ENCODE measurements at places on chromosomes 2 and 18. TPM values are rescaled to one million over a fixed set of nuclear protein-coding genes. Genes with fewer than 3 reads are reported as not detected.
A peak's percentile ranks its signal among the peaks of the same experiment; 100 is the strongest.

GRCh38 chr2:192544371-192544955 lies 349.7 kb upstream of the TMEFF2 start:
- no peak for DNase-seq

DNA sequence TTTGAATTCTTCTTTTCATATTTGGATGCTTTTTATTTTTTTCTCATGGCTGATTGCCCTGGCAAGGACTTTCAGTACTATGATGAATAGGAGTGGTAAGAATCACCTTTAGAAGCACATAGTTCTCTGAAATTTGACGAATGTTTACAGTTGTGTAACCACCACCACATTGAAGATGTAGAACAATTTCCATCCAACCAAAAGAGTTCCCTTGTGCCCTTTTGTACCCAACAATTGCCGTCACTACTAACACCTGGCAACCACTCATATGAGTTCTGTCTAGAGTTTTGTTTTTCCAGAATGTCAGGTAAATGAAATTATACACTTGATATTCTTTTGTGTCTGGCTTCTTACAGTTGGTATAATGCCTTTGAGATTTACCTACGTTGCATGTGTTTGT lies 28.7 kb upstream of the SLC16A14 start:
- DNase-seq, result no peak

GRCh38 chr2:70192516-70192915 lies 1.7 kb upstream of the C2orf42 start:
- DNase-seq, result no peak

- no peak for DNase-seq
Measured at GRCh38 chr18:48609820-48610815, 71.3 kb downstream of the CTIF start.

- no peak for DNase-seq
Measured at GRCh38 chr2:234368861-234369261, 128.0 kb downstream of the ARL4C start.

Gene TRAF3IP1
- total RNA-seq, result 11.7 TPM

Gene CPS1
- 1.5 TPM for total RNA-seq

DNA sequence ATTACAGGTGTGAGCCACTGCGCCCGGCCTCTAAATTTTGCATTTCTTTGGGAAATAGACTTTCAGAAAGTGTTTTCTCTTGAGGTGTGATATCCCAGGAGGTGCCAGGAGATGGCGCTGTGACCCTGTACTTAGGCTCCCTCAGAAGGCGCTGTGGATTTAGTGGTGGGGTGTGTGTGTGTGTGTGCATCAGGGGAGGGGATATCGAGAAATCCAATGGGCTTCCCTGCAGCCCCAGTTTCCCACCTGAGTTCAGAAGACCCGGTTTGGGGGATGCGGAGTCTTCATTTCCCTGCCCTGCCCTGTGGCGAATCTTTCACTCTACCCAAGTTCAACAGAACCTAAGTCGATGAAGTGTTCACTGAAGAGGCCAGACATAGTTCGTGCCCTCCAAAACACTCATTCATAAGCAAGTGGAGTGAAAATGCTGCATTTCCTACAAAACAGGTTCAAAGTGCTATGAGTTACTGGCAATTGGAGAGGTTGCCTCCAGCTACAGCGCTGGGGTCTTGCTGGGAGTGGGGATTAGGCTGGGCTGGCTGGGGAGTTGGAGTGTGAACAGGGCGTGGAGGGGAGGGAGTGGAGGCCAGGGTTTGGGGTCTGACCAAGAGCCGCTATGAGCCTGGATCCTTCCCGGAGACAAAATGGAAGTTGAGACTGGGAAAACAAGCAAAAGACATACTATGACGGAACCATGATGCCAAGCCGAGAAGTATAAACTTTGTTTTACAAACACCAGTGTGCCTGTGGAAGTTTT lies 6.5 kb upstream of the WNT6 start:
- DNase-seq, result peak; percentile 69

DNA sequence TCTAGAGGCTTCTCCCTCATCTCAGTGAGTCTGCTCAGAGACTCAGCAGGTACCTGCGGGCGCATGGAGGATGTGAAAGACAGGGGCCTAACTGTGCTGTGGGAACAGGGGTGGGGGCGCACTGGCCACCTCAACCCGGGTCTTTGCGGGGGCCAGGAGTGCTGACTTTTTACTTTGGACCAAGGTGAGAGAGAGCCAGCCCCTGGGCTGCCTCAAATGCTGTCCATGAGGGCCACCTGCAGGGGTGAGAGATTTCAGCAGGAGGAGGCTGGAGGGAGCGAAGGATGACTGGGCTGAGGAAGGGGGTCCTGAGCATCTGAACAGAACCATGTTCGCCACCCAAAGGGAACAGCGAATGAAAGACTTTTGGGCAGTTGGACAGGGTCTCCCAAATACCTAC lies 129.4 kb downstream of the TNS1 start:
- no peak for DNase-seq

- no peak for DNase-seq
Measured at GRCh38 chr2:24704692-24705091, 88.5 kb downstream of the PTRHD1 start.

Gene NETO1
- not detected for total RNA-seq

- DNase-seq, result no peak
Measured at GRCh38 chr2:196481324-196481697, 158.2 kb upstream of the CCDC150 start.

DNA sequence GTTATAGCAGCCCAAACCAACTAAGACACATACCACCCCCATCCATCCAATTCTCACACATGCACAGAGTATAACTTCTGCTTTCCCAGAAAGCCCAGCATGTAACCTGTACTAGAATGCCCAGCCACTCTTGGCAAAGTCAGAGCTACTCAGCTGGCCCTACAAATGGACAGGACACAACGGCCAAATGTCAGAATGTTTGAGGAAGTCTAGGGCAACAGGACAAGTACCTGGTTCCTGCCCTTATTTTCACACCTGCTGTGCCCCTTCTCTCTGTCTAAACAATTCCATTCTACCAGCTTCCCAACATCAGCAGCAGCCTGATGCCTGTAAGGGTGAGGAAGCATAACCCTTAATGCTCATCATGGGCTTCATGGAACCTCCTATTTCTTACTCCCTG lies 15.1 kb upstream of the BZW1 start:
- no peak for DNase-seq

DNA sequence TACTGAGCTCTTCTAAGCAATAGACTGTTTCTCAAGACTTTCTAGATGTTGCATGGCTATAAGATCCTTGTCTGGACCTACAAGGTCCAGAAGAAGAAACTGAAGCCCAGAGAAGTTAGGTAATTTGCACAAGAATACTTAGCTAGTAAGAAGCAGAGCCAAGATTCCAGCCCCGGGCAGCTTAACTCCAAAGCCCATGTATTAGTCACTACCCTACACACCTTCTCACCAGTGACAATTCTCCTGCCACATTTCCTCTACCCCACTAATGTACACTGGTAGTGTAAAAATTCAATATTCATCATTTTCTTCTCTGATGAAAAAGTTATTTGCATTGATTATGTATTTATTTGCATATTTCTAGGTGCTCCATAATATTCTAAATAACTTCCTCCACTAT lies 95.5 kb upstream of the CREB1 start:
- DNase-seq, result no peak

Gene CNNM3
- 15.0 TPM for total RNA-seq
